Putamen (tissue), 1 donor: ENCODE measurements at places on chromosomes 1 and 21.

GRCh38 chr1:234604495-234605398, 5.2 kb downstream of the IRF2BP2 start:
- no peak for DNase-seq

- DNase-seq, result no peak
Measured at GRCh38 chr1:191151321-191151807, 673.7 kb upstream of the BRINP3 start.

GRCh38 chr1:48617252-48617651, 145.2 kb upstream of the SPATA6 start:
- no peak for DNase-seq

DNA sequence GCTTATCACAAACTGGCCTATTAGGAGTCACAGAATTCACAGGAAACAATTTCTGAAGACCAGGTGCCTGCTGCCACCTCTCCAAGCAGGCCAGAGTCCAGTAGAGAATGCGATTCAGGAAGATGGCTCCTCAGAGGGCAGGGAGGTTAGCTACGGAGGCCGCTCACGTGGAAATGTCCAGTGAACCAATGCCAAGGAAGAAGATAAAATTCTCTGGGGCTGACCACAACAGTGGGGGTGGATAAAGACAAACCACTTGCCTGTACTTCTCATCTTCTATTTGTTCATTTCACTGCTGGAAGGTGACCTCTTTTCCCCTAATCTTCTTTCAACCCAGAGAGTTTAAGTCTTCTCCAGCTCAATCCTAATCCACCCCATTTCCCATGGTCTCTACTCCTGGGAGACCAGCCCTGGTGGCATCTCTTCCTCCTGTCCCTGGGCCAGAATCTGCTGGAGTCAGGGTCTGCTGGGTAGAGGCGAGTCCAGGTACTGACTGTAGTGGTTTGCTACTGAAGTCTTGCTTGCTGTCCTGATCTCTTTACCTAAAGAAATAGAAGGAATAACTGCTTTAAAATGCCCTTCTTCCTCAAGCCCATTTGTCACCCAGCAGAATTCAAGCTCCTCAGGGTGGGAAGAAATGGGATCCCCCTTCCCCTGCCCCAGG, 3.2 kb downstream of the PSRC1 start:
- DNase-seq, result no peak

- no peak for DNase-seq
Measured at GRCh38 chr1:214331827-214332423, 51.0 kb downstream of the SMYD2 start.

- DNase-seq, result peak; percentile 76
Measured at GRCh38 chr1:212488436-212489283, 55.9 kb downstream of the NENF start.

- no peak for DNase-seq
Measured at GRCh38 chr21:35911412-35912191, 148.7 kb downstream of the SETD4 start.

GRCh38 chr1:47465605-47466004, 27.8 kb downstream of the FOXD2 start:
- DNase-seq, result no peak

DNA sequence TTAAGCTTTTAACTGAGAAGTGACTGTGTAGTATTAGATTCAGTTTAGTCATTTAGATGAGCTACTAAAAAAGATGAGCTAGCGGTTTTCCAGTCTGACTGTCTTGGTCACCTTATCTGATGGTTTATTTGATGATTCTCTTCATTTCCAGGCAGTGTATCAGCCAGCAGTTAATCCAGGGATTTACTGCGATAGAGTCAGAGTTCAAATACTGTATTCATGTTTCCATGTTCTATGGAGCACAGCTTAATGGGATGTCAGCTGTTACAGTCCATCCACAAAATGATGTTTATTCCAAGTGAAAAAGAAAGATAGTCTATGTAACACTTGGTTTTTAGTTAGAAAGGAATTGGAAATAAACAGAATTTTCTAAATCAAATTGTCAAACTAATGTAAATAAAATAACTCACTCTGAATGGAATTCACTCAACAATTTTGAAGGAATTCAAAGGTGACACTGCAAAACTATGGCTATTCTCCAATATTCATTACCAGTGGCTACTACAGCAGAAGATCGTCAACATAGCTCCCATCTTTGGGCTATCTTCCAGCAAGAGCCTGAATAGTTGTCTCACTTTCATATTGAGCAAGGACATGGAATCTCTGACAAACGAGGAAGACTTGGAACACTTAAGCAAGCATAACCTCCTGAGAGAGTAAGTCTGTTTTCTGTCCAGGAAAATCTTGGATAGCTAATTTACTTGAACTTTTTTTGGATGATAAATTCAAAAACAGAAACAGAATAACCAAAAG, 54.6 kb upstream of the DPT start:
- no peak for DNase-seq

- no peak for DNase-seq
Measured at GRCh38 chr1:13911697-13912619, 212.0 kb downstream of the PRDM2 start.

DNA sequence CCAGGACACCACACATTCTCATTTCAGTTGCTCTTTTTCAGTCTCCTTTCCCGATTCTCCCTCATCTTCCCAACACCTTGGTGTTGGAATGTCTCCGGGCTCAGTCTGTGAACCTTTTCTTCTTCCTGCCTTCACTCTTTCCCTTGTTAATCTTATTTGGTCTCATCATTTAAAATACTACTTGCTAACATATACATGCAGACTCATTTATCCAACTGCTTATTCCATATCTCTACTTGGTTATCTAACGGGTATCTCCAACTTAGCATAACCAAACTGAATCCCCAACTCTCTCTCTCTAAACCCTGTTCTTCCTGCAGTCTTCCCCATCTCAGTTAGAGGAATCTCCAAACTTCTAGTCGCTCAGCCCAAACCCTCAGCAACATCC, 26.2 kb downstream of the RAB3B start:
- no peak for DNase-seq

DNA sequence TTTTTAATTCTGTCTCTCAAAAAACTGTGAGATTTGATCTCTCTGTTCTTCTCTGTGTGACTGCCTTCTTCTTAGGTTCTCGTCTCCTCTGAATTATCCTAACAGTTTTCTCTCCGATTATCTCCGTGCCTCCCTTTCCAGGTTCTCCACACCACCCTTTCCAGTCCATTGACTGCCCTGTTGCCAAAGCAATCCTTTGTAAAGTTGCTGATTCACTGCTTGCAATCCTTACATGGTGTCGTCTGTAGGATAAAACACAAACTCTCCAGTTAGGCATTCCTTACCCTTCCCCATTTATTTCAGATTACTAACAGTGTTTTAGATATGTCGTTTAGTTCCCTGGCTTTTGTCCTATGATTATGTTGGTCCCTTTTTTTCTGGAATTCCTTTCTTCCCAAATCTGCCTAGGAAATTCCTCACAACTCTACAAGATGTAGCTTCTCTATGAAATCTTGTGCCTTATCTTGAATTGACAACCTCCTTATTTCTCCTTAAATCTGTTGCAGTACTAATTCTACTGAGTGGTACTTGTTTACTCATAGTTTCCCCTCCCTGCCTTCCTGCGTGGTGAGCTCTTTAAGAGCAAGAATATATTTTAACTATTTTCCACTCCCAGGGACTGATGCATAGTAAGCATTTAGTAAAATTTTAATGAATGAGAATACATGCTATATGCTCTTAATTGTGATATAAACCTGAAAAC, 22.3 kb downstream of the RCOR3 start:
- DNase-seq, result no peak

DNA sequence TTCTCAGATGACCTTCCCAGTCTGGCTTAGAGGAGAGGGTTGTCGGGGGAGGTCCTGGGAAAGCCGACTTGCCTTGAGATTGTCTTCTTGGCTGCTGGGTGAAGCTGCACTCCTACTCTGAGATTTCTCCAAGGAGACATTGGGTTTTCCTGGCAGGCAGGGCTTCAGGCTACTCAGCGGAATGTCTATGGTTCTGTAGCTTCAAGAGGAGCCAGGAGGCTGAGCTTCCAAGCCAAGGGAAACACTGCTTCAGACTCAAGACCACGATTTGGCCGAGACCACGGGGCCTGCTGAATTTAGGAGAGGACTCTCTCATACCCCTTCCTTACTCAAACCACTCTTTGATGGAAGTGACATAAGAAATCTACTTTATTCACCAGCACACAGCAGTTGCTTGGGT, 67.8 kb downstream of the NTMT2 start:
- DNase-seq, result no peak

GRCh38 chr21:16181018-16181417, 451.2 kb downstream of the USP25 start:
- DNase-seq, result no peak

GRCh38 chr1:8464377-8464776, 146.5 kb downstream of the SLC45A1 start:
- DNase-seq, result no peak

DNA sequence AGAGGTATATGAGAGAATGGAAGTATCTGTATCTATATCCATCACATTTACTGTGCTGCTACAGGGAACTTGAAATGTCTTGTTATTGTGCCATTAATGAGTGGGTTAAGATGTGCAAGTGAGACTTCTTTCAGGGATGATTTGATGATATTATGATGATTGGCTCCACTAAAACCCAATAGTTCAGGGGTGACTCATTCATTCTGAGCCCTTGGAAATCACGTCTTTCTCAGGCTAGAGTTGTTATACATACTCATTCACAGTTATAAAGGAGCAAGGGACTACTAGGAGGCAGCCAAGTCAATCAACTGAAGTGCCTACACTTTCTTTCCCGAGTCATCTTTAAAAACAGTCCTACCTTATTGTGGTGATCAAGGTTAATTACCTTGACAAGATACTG, 1109.8 kb upstream of the B3GALT2 start:
- DNase-seq, result no peak

DNA sequence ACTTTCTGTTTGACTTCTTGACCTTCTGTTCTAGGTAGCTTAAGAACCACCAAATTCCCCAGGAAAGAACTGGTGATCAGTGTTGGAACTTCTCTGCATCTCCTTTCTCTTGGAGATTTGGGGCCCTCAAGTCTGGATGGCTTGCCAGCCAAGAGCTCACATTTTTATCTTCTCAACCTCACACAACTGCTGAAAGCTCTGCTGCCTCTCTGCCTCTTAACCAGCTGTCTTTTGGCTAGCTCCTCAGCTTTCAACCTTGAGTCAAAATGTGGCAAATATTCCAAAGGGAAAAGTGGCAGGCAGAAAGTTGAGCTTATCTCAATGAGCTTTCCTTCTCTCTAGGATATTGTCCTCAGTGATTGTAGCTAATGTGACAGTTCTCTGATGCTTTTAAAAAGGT, 89.2 kb upstream of the CCDC190 start:
- no peak for DNase-seq

DNA sequence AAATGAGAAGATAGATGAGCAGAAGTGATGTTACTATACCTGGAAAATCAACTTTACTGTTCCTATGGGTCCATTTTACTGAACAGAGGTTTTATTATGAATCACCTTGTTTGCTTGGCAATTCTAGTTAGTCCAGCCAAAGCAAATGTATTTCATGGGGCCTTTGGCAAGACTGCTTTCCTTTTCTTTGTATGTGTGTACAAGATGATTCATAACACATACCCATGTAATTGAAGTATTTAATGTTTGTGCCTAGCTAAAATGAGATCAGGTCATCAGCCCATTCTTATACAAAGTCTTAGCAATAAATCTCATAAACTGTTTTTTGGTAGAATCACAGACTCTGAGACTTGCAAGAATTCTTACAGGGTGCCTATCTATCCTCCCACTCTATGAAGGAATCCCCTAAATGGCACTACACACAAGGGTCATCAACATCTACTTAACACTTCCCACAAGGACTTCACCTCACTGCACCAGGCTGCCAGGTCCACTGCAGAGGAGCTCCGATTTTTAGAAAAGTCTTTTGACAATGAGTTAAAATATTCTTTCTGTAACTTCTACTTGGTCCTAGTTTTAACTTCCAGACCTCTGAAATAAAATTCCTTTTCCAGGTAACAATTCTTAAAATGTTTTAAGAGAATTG, 58.5 kb downstream of the LPAR3 start:
- DNase-seq, result no peak

DNA sequence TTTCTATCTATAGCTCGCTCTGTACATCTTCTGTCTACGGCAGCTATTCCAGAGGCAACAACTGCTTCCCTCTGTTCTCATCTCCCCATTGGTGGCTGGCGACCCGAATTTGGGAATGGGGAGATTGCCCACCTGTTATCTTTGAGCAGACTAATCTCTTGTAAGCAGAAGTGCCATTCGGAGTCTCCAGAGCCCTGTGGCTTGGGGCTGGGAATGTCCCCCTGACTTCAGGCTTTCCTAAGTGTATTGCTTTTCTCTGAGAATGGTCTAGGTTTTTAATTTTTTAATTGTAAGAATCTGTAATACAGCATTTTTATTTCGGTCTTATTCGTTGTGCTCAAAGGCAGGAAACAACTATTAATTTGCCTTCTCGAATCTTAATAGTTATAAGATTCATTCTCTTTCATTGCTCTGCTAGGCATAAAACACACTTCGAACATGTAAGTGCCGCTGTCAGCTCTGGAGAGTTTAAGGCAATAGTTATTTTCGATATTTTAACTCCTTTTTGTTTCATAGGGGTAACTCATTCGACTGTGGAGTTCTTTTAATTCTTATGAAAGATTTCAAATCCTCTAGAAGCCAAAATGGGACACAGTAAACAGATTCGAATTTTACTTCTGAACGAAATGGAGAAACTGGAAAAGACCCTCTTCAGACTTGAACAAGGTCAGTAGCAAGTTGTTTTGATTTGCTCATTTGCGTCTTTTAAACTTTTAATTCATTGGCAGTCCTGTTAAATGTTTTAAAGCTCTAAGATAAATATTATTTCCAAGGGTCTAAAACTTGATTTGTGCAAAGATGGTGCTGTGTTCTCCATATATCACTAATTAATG, 514 bp downstream of the AGL start:
- peak; percentile 7 for DNase-seq

- DNase-seq, result no peak
Measured at GRCh38 chr1:3890389-3891328, 9.4 kb downstream of the C1orf174 start.

GRCh38 chr1:44084998-44085675, 33.5 kb upstream of the KLF17 start:
- no peak for DNase-seq

DNA sequence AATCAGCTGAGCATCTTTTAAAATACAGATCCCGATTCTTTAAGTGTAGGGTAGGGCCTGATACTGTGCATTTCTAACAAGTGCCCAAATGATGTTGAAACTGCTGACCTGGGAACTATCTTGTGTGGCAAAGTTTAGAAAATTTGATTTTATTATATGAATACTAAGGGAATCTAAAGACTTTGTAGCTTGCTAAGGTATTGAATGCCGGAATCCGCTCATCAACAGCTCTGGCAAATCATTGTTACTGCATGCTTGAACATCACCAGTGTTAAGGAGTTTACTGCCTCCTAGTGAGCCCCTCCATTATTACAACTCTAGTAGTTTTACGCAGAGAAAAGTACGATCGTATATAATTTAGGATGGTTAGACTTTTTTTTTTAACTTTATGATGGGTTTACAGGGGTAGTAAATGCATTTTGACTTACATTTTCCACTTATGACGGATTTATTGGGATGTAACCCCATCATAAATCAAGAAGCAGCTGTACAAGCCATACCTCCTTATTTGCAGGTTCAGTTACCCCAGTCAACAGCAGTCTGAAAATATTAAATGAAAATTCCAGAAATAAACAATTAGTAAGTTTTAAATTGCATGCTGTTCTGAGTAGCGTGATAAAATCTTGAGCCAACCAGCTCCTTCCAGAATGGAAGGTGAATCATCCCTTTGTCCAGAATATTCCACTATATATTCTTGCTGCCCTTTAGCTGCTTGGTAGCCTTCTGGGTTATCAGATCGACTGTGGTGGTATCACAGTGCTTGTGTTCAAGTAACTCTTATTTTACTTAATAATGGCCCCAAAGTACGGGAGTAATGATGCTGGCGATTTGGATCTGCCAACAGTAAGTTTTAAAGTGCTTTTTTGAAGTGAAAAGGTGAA, 892 bp downstream of the TYW3 start:
- DNase-seq, result peak; percentile 76
